ENCODE measurements at places on chromosomes 4 and X.

- DNase-seq, result no peak
These were observed 6.4 kb upstream of the ZNF674 start for GRCh38 chrX:46551494-46552128.

DNA sequence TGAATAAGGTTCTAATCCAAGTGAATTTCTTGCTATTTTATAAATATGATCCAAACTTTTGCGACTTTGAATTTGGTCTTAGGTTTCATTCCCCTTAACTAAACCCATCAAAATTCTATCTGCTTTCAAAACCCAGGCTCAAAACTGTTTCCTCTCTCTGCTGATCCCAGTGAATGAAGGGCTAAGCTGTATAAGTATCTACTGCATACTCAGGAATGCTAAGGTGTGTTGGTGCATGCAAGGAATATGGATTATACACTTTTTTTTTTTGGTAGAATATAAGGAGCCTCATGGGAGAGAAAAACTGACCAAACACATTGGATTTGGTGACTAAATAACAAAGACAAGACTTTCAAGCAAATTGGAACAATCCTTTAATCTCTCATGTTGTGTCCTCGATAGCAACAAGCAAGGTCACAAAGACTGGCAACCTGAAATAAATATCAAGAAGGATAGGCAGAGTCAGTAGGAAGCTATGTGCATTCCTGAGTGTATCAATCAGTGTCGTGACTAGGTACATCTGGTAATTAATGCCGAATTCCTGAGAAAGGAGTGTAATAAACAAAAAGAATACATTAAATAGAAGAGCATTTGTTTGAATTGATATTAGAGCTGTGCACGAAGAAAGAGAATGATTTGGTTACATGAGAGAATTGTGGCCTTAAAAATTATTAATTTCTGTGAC lies 74.3 kb upstream of the KCTD8 start:
- no peak for DNase-seq

DNA sequence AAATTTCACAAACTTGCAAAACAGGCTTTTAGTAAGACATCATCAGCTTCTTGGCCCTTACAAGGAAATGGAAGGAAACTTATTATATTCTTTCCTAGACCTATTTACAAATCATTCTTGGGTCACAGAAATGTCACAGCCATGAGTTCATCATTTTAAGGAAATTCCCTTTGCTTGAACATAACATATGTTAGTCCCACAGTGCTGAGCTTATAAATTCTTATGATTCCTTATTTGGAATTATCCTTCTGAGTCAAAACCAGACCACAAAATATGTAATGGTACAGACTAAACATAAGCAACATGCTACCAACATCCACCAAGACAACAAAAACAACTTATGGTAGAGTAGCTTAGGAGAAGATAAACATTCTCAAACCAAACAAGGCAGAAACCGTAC lies 236.9 kb upstream of the CTSO start:
- DNase-seq, result no peak

DNA sequence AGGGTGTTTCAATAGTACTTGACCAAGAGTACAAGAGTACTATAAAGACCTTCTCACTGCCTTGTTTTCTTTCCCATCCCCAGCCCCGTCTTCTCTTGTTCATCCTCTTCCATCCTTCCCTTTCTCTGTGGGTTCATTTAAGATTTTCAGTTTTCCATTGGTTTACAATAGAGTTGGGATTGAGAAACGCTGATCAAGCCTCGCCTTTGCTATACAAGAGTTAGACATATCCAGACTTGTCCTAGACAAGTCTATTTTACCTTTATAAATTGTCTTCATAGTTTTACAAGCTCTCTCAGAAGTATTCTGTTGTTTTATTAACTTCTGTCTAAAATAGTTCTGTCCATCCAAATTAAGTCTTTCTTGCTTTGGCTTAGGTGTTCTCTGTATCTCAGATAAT lies 29.6 kb upstream of the SCML1 start:
- DNase-seq, result no peak

DNA sequence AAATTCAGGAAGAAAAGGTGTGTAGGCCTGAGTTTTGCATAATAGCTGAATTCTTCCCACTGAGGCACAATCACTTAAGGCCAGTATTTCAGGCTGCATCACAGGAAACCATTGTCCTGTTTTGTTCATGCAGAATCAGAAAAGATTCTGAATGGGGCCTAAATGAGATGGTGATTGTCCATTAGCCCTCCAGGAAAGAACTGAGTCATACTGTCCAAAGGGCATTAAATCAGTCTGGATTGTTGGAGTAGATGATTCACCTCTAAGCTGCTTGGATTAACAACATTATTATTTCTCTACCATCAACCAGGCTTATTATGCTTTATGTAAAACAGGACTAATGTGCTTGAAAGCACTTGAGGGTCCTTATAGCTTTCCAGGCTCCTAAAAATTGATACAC lies 36.2 kb downstream of the CT47B1 start:
- DNase-seq, result no peak

- DNase-seq, result no peak
These were observed 1.6 kb upstream of the ARMCX6 start for GRCh38 chrX:101619364-101619763.

DNA sequence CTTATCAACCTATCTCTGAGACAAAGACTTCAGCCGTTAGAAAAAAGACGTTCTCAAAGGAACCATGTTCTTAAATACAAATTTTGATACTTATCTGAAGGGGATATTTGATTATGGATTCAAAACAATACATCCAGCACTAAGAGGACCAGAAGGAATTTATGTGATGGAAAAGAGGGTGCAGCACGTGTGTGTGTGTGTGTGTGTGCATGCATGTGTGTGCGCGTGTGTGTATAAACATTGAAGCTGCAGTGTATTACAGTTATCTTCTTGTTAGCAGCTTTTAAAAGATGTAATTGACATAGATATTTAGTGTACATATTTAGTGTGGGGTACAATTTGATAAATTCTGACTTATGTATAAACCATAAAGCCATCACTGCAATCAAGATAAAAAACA lies 44.9 kb downstream of the ANK2 start:
- DNase-seq, result no peak

GRCh38 chr4:168879188-168879587 lies 130.9 kb downstream of the CBR4 start:
- no peak for DNase-seq

Data from effector CD8-positive, alpha-beta T cell (primary cell).